ENCODE measurements at places on chromosomes 11 and 22.

DNA sequence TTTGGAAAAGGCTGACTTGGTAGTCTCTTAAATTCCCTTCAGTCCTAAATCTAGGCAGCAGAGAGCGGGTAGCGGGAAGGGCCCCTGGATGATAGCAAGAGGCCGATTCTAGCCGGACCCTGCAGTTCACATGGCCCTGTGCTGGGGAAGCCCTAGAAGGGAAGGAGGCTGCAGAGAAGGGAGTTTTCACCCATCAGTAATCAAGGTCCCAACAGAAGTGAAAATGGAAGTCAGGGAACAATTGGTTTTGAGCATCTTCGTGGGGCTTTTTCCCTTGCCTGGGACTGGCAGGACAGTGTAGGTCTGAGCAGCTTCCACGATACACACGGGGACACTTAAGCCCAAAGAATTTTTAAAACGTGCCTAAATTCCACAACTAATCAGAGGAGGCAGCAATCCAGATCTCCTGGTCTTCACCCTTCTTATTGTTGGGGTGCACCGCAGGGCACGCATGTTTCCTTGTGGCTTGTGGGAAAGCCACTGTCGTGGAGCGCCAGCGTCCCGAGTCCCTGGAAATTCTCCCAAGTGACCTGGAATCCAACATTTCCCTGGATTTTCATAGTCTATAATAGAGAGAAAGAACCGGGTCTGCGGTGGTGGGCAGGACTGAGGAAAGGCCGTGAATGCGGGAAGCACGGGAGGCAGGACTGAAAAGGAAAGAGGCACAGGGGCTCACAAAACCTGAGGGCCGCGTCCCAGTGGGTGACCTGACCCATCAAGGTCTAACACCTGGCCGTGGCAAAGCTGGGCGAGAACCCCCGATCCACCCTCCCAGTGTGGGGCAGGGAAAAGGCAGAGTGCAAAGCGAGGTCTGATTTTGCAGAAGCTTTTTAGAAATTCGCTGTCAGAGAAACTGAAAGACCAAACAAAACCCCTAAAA is 846 bp upstream of the OAF start:
- DNase-seq, result no peak

GRCh38 chr11:19578871-19579270 is 133.8 kb upstream of the NAV2 start:
- DNase-seq, result no peak

DNA sequence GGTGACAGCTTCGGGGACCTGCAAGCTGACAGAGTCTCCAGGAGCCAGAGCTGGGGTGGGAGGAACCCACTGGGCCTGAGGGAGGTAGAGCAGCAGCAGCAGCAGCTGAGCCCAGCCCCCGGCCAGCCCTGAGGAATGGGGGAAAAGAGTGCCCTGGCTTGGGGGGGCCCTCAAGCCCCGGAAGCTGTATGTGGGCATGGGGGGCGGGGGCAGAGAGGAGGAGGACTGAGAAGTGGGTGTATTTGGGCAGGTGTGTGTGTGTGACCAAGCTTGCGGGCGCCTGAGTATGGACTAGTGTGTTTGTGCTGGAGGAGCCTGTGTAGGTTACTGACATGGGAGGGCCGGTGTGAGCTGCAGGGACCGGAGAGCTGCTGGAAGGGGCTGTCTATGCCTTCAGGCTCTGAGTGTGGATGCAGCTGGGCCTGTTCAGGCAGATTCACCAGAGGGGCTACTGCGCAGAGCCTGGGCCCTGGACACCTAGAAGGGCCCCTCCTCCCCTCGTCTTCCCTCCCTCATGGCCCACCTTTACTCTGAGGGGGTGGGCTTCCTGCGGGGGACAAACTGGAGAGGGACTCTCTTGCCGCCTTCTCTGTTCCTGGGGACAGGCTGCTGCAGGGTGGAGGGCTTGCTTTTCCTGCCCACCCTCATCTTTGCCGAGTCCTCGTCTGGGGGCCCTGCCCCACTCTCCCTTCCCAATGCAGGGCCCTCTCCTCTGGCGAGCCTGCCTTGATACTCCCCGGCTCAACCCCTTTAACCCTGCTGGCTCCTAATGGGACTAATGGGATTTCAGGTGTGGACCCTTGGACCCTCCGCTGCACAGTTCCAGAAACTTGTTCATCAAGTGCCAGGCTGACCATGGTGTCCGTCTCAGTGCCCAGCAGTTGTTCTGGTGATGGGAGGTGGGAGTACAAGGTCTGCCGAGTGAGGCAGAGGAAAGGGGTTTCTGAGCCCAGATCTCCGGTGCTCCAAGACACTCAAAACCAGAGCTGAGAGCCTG is 28.2 kb downstream of the ST3GAL4 start:
- no peak for DNase-seq

DNA sequence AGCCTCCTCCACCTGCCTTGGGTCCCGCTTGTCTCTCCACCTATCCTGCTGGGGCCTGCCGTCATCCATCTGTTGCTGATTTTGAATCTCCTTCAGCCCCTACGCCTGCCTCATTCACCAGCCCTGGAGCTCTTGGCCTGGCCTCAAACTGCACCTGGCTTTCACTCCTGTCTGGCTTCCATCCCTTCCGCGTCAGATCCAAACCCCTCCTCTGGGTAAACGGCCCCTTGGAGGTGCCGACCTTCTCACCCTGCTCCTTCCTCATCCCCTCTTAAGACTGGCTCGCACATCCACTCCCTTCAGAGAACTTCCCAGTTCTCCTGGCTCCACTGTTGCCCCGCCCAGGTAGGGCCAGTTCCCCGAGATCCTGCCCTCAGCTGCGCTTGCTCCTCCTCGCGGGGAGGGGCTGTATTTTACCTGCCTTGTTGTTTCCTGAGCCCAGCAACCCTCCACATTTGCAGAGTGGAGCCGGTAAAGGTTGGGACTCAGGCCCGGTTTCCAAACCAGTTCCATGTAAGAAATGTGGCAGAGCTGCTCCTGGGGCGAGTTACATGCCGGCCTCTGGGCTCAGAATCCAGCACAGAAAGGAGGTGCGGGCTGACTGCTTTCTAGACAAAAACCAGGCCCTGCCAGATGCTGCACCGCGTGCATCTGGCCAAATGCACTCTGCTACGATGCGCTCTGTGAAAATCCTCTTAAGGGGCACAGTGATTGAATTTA is 13.9 kb upstream of the SHANK2 start:
- no peak for DNase-seq

GRCh38 chr22:47168900-47169800 is 406.7 kb downstream of the TBC1D22A start:
- no peak for DNase-seq

GRCh38 chr11:2671748-2672147 is 28.0 kb downstream of the KCNQ1OT1 start:
- DNase-seq, result no peak

DNA sequence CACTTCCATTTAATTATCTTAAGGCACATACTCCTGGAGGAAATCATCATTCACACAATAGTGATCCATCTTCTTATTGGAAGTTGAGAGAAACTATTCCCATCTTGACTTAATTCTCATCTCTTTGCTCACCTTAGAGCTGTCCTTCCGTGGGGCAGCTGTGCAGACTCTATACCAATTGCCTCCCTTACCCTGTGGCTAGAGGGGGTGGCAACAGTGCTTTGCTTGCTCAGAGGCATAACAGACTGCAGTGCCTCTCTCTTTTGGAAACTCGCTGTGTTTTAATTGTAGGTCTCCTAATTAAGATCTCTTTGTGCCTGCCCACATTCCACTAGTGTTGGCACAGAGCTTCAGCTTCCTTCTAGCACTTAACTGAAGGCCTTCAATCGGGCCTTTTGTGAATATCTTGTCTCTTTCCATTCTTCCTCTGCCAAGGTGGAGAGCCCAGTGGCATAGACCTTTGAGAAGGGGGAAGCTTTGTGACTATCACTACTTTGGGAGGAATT is 5.5 kb downstream of the KMT2A start:
- no peak for DNase-seq

- DNase-seq, result no peak
Measured at GRCh38 chr11:26777372-26777808, 55.5 kb upstream of the SLC5A12 start.

GRCh38 chr11:93766504-93766903 is 17.6 kb upstream of the MED17 start:
- no peak for DNase-seq

DNA sequence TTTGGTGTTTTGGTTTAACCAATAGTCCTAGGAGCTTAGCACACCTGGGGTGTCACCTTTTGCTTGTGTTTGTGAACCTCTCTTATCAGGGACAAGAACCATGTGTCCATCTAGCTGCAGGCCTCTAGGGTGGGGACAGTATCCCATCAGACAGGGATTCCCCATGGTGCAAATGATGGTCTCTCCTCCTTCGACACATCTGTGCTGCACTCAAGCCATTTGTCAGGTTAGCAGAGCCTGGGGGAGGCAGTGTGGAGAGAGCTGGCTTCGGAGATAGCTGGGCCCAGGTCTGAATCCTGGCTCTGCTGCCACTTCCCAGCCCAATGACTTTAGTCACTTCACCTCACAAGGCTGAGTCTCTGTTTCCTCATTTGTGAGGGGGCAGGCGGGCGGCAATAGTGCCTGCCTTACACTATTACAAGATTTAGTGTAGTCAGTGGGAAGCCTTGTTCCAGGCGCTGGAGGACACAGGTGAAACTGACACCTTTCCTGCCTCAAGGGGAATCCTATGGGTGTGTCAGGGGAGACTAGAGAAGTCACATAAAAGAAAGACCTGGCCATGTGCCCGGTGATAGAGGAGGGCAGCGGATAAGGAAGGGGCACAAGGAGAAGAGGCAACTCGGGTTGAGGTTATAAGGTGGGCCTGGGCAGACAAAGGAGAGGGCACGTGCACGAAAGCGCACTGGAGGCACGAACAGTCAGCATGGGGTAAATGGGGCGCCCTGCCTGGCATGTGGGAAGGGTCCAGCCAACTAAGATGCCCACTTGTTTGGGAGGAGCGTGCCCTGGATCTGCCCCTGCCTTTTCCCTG is 12.6 kb downstream of the KLHL35 start:
- no peak for DNase-seq

DNA sequence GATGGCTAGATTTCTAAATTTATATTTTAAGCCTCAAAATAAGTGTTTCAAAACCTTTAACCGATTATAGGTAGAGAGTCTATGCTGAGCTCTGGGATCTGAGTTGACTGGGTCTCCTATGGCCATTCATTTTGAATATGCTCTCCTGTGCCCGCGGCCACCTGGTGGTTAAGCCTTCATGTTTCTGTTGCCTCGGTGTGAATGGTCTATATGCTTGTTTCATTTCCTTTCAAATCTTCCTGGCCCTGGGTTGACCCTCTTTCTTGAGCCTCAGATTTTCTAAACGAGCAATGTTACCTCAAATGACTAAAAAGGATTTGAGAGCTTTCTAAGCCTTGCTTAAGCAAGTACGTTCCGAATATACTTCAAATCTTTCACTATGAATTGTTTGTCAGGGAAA is 789.4 kb upstream of the KIRREL3 start:
- no peak for DNase-seq
